ENCODE measurements at places on chromosomes 4 and X.

GRCh38 chr4:80312124-80312523, 23.4 kb upstream of the CFAP299 start:
- no peak for DNase-seq

- no peak for DNase-seq
Measured at GRCh38 chr4:158906073-158906472, 137.2 kb downstream of the FNIP2 start.

DNA sequence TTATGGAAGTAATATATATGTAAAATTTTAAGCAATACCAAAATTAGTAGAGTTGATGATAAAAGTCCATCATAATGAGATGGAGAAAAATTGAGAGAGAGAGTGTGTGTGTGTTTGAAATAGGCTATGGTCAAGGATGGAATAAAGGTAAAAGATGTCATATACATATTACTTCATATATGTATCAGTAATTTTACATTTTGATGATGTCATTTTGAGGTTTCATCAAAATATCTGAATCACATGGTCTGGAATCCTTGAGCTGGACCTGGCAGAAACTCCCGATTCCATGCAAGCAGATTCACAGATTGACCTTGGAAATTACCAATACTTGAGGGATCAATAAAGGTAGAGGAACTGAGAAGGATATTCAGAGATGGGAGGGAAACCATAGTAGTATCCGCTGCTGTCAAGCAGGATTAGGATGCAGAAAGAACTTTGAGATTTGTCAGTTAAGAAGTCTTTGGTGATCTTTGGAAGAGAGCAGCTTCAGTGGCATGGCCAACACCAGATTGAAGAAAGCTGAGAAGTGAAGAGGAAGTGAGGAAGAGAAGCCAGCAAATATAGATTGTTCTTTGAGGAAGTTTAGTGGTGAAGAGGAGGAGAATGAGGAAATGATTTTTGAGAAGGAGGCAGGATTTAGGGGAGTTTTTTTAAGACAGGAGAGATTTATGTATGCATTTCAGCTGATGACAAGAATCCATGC, 21.5 kb downstream of the DNAAF6 start:
- no peak for DNase-seq

GRCh38 chr4:11507920-11508319, 79.2 kb upstream of the HS3ST1 start:
- no peak for DNase-seq

DNA sequence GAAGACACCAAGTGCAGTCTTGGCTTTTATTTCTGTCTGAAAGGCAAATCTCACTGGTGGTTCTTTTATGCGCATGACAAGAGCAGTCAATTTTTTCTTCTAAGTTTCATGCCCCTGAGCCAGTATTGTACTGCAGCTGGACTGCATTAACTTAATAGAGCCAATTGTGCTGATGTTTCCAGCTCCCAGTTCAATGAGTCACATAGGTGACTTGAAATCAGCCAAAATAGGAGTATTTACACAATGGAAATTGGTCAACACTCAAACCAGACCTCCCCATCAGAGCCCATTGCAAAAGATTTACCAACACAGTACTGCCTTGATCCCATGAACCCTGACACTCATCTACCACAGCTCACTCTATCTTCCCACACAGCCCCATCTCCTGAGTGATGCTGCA, 100.3 kb upstream of the GUCY1A1 start:
- peak; percentile 28 for DNase-seq

- DNase-seq: no peak
Measured at GRCh38 chrX:23792861-23793553, 10.0 kb downstream of the SAT1 start.

- no peak for DNase-seq
Measured at GRCh38 chrX:13716455-13716854, 18.0 kb downstream of the TRAPPC2 start.

All from GM04504 (cell line).